ENCODE measurements at places on chromosomes 5 and 9. TPM values are rescaled to one million over a fixed set of nuclear protein-coding genes. Genes with fewer than 3 reads are reported as not detected.

The SPAG8 gene
- polyA plus RNA-seq, result 2.9 TPM

The EMB gene
- polyA plus RNA-seq, result 5.1 TPM

The PDLIM4 gene
- polyA plus RNA-seq, result 14.5 TPM

The FANCG gene
- 40.0 TPM for polyA plus RNA-seq

The OTP gene
- not detected for polyA plus RNA-seq

Data from left renal pelvis (tissue), 4 donors.